ENCODE measurements at places on chromosomes 6 and 20.

DNA sequence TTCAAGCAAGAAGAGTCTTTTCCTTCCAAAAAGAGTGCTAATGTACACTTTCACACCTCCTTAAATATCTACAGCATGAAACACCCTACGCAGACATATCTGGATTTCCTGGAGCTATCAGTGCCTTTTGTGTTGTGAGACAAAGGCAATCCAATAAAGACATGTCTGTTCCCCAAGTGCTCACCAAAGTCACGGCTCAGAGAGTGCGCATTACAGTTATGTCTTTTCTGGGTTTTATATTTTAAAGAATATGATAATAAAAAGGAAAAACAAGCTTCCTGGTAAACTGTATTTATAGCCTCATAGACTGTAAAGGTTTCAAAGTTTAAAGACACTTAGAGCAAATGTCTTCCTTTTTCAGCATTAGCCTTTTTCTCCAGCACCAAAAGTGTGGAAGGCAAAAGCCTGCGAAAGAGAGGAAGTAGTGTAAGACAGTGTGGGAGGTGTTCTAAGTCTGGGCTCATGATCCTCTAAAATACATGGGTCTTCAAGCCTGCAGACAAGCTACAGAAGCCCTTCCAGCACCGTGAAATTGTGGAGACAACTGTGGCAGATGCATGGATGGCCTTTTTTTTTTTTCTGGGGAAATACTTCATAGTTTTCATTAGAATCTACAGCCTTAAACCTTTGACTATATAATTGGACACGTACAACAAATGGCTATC, 135.0 kb upstream of the SLC35B3 start:
- no peak for DNase-seq

DNA sequence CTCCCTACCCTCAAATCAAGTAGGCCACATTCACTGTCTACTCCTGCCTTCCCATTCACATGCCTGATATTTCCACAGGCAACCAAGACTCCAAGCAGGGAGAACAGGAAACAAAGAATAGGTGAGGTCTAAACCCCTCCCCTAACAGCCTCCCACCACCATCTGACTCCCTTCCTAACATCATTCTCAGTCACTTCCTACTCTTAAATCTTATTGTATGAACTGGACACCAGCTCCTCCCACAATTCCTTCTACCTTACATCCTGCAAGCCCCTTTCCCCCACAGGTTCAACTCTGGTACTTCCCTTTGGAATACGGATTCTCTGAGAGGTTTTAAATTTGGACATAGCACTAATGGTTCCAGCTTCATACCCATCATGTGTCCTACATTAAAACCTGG, 944 bp upstream of the C6orf136 start:
- DNase-seq: no peak

- no peak for DNase-seq
Measured at GRCh38 chr6:137332637-137333280, 113.6 kb upstream of the IFNGR1 start.

- no peak for DNase-seq
Measured at GRCh38 chr20:610130-611046, at the start of gene TCF15. TSS of gene TCF15 (minus strand) at chr20:610309. CDS start at chr20:610237, 72 bp downstream.

DNA sequence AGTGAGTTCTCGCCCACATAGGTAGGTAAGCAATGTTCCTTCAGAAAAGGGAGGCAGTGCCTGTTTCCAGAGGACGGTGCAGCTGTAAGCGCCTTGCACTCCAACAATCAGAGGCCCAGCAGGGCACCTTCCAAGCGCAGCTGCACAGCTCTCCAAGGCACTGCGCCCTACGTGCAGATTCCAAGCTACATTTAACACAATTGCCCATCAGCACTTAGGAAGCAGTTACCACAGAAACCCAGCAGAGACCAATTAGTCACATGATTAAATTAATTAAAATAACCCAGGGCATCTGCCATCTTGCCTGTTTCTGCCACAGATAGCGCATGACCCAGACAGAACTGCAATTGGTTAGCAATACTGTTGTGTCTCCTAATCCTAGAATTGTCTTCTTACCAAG, 65.5 kb downstream of the SOBP start:
- DNase-seq: no peak

GRCh38 chr6:170297576-170298330, 6.9 kb upstream of the DLL1 start:
- no peak for DNase-seq

DNA sequence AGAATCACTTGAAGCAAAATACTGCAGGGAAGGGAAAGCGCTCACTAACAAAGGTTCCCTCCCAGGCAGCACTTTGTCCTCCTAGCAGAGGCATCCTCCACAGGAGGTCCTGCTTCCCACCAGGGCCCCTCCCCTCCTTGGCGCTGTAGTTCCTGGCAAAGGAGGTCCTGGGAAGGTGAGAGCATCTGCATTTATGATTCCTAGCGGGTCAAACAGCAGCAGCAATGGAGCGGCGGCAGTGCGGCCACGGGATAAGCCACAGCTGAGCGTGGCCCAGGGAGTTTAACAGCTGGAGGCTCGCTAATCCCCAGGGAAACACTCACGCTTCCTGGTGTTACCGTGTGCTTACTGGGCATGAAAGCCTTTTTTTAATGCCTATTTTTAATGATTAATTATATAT, 185.8 kb downstream of the TTLL2 start:
- no peak for DNase-seq

- no peak for DNase-seq
Measured at GRCh38 chr6:2641044-2641725, 109.5 kb downstream of the MYLK4 start.

GRCh38 chr6:12419631-12420272, 129.6 kb downstream of the EDN1 start:
- no peak for DNase-seq

DNA sequence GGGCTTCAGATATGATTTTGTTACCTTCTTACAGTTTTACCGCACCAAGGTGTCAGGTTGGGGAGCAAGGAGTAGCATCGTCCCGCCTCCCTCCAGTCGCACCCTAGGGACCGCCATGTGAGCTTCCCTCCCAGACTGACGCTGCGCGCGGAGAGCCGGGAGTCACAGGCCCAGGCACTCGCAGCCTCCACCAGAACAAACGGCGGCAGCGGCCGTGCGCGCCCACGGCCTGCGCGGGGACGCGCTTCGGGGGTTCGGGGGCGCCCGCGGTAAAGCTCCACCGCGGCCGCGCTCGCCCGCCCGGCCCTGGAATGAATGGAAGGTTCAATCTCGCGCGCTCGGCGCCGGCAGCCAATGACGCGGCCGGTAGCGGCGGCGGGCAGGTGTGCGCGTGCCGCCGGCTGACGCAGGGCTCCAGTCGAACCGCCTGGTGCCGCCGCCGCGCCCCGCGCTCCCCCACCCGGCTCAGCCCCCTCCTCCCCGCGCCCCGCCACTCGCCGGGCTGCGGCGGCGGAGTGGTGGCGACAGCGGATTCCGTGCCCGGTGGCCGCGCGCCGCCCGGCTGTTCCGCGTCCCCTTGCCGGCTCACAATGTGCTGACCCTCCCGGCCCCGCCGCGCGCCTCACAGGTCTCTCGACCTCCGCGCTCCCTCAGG, 16.5 kb upstream of the LIN28B start:
- DNase-seq: no peak

GRCh38 chr6:53734473-53735299, 60.1 kb upstream of the LRRC1 start:
- peak; percentile 71 for DNase-seq

DNA sequence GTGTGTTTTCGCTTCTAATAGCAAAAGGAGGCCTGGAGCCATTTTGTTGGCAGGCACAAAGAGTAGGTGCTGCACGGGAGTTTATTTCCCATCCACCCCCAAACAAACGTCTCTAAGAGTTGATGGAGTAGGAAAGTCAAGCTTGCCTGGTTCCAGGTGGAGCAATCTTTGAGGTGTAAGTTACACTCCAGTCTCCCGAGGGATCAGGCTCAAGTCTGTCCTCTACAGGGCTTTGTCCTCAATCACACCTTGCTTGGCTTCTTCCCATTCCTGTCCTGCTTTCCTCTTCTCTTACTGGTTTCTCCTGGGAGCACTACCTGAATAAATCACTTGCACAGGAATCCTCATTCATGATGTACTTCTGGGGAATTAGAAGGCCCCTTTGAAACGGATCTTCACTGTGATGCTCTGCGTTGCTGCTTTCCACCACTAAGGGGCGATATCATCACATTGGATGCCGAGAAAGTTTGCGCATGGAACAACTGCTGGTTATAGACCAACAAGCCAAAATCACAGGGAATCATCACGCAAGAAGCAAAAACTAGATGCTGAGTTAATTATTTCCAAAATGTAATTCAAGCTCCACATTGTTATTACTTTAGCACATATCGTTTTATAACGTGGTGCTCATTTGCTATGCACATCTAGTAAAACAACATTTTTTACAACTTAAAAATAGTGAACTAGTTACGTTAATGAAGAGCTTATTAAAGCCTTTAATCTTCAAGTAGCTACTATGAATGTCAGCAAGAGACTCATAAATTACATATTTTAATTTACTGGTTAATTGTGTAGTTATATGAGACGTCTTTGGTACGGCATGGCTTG, 156.8 kb downstream of the DNAH8 start:
- peak; percentile 11 for DNase-seq

DNA sequence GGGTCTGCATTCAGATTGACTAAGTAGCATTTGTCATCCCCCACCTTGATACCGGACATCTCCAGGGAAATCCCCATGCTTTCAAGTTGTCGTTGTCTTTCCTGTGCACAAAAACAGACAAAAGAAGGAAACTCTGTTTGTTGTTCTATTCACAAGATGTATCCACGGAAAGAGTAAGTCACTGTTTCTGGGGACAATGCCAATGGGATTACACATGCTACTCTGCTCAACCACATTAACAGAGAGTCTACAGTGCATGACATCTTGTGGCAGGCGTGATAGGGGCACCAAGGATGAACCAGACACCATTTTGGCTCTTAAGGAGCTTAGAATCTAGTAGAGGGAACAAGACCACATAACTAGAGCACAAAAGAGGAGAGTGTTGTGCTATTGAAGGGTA, 124.4 kb upstream of the NUP153 start:
- peak; percentile 87 for DNase-seq

DNA sequence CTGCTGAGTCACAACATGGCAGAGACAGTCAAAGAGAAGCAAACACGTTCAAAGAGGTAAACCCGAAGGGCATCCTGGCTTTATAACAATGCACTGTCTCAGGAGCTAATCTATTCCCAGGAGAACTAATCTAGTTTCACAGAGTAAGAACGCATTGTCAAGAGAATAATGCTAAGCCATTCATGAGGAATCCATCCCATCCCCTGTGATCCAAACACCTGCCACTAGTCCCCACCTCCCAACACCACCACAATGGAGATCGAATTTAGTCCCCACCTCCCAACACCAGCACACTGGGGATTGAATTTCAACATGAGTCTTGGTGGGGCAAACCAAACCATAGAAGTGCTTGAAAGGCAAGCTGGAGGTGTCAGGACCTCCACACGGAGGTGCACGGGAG, 231.5 kb upstream of the ID4 start:
- no peak for DNase-seq

- no peak for DNase-seq
Measured at GRCh38 chr6:157961153-157961831, 20.4 kb upstream of the SYNJ2 start.

DNA sequence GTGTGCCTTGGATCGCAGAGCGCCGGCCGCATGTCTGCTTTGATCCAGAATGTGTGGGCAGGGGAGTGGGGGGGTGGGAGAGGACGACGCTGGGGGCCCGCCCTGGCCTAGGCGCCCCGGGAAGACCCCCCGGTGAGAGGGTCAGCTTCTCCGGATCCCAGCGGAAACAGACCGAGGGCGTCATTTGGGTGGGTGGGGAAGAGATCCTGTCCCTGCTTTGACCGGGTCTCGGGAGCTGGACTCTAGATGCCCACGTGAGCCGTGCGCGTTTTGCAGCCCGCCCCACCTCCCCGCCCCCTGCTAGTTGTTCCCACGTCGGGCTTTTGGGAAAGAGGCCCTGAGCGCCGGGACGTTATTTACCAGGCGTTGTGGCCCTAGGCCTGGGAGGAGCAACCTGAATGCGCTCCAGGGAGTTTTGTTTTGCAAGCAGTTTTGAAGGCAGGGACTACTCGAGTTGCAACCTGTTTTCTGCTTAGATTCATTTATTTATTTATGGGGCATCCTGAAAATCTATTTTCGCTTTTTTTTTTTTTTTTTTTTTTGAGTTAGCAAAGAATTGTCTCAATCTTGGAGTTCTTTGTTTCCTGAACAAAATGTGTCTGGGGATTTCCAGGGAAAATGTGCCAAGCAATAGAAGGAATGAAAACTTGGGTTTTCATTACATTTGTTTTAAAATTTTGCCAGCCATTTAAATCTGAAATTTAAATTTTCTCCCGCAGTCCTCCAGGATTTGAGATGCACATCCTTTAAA, 1.6 kb downstream of the DSP start:
- no peak for DNase-seq
